CD4-positive, alpha-beta T cell treated with Interferon gamma for 1 hour (primary cell): ENCODE measurements at places on chromosomes 12 and 14.

- DNase-seq: no peak
These were observed 145.8 kb downstream of the NTF3 start for GRCh38 chr12:5577741-5578140.

- DNase-seq: no peak
These were observed 697 bp upstream of the GRIP1 start for GRCh38 chr12:66679461-66680084.

DNA sequence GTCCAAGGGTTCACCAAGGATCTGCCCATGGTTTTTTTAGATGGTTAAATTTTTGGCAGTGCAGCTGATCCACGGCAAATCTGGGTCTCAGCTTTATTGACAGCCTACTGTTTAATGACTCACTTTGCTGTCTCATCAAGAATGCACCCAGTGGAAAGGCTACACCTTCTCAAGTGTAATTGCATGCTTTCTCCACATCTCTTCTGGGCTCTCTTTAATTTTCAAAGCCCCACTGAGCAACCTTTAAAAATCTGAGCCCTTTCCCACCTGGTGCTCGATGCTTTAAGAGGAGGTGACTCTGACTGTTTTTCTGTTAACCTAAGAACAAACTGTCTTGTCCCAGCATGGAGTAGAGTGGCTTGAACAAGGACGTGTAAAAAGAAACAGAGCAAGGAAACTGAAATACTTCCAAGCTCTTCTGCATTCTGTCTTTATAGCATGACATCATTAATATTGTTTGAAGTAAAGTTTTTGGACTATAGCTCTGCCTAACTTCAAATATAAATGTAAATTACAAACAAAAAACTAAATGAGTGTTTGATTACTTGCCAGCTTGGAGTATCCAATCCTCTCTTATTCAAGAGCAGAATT lies 214.2 kb upstream of the KRR1 start:
- DNase-seq: no peak

GRCh38 chr12:19131025-19131444 lies 1.5 kb downstream of the PLEKHA5 start:
- DNase-seq: no peak

DNA sequence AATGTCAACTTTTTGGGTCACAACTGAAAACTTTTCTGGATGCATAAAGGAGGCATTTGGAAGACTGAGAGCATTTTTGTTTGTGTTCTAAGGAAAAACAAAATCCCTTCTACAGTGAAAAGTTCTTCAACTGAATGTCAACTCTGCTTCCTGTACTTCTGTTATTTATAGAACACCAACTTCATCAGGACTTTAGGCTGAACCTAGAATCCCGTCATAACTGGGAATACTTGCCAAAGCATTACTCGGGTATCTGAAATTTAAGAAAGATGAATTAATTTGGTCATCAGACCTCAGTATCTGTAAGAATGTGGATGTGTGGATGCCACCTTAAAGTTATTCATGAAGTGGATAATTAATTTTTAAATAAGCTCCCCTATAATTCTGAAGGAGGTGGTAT lies 73.2 kb downstream of the FERMT2 start:
- DNase-seq: no peak

DNA sequence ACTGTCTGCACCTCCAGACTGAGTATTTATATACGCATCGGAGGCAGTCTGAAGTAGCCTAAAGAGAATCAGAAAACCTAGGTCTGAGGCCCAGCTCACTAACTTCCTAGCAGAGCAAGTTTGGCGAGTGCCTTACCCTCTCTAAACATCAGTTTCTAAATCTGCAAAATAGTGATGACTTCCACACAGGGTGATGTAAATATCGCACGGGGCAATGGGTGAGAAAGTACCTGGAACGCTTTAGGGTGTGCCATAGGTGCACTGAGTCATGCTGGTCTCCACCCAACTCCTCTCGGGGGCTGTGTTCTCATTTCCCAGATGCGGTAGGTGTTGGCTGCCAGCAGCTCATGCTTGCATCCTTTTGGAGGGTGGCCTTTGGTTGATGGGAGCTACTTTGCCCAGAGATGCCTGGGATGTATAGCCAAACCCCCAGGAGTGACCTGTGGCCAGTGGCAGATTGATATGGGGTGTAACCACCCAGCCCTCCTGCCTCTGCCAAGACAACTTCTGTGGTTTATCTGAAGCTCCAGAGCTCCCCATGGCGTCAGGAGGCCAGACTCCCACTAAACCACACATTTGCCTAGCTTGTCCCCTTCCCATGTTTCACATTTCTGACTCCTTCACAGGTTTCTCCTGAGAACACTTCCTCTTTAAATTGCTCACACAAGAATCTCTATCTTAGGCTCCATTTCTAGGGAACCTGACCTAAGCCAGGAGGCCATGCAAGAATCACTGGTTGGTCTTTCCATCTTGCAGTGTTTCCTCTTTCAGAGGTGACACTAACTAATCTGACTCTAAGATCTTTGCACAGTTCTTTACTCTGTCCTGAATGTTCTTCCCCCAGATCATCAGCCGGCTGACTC lies 62.0 kb upstream of the TUNAR start:
- DNase-seq: no peak

GRCh38 chr12:21434699-21435098 lies 2.8 kb upstream of the PYROXD1 start:
- no peak for DNase-seq

DNA sequence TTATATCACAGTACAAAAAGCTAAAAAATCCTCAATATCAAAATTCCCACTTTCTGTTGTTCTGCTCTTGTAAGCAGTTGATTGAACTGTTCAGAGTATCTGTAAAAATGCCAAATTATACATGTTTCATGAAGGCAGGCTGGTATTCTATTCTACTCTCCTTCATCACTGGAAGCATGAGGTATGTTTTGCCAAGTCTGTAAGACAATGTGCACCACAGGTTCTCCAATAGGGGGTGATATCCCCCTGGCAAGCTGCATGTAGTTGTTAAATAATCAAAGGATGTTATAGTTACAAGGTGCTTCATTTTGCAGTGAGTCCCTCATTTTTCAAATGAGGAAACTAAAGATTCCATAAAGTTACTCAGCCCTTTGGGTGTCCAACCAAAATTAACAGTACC lies 15.1 kb upstream of the NEK9 start:
- DNase-seq: peak; percentile 42

DNA sequence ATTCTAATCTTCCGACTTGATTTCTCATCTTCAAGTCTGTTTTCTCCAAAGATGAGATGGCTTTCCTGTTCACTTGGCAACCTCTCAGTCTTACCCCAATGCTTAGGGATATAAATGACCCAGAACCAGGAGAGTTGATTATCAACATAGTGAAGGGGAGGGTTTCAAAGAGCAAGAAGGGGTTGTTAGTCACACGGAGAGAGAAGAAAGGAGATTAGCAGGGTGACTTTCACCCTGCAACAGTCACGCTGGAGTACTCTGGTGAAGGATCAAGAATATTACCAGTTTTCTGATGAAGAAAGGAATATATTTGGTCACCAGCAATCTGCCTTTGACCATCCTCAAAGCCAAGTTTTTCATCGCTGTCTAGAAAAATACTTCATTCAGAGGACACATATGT lies at the start of gene TMEM52B:
Gene TMEM52B, plus strand, starts transcription at position 212 of the 400 bp plus-strand sequence. CDS start 543 bp downstream, outside the sequence.
- no peak for DNase-seq

DNA sequence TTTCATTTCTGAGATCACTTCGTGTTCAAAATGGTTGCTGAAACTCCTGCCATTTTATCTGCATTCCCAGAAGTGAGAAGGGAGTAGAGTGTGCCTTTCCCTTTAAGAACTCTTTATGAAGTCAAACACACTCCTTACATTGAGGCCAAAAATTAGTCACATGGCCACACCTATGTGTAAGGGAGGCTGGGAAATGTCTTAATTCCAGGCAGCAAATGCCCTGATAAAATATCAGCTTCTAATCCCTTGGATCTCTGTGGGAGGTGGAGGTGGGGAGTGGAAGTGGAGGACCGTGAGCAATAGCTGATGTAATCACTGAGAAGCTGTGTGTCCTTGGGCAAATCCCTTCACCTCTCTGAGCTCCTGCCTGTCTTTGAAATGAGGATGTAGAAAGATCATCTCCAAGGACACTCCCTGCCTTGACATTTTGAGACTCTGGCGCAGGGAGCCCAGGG lies 22.7 kb upstream of the ANKRD9 start:
- no peak for DNase-seq

- DNase-seq: no peak
These were observed 402.2 kb upstream of the USP15 start for GRCh38 chr12:61857968-61858367.

DNA sequence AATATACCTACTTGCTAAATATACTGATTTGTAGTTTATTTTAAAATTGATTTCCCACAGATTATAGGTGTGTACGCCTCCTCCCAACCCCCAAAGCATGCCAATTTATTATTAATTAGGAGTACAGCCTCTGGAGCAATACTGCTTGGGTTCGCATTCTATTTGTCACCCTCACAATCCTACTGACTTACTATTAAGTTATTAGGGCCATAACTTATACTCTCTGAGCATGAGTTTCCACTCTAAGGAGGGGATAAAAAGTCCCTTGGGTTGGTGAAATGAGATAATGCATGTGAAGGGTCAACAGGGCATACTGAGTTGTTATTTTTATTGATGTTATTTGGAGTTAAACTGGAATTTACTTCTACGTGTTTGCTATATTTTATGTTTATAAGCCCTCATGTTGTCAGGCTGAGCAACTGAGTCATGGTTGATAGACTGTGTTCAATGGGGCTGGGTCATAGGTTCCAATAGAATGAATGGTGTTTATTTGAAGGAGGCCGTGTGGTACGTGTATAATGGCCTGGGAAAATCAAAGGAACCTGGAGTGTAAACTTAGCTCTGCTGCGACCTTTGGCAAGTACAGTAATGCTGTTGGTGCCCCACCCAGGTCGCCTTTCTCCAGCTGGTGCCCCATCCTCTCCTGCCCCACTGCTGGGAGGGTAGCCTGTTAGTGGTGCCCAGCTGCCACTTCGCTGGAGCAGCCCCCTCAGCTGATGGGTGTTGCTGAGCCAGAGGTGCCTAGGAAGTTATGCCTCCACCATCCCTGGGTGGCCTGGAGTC lies 99.3 kb upstream of the PTPRB start:
- no peak for DNase-seq

DNA sequence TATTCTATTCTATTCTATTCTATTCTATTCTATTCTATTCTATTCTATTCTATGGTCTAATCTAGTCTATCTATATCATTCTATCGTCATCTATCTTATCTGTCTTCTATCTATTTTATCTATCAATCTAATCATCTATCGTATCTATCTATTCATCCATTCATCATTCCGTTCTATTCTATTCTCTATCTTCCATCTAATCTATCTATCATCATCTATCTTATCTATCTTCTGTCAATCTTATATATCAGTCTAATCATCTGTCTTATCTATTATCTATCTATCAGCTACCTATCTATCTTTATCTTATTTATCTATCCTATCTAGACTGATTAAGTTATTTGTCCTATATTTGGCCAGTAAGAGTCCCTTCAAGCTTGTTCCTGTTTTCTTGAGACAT lies 831.5 kb upstream of the TMEM132C start:
- DNase-seq: no peak

DNA sequence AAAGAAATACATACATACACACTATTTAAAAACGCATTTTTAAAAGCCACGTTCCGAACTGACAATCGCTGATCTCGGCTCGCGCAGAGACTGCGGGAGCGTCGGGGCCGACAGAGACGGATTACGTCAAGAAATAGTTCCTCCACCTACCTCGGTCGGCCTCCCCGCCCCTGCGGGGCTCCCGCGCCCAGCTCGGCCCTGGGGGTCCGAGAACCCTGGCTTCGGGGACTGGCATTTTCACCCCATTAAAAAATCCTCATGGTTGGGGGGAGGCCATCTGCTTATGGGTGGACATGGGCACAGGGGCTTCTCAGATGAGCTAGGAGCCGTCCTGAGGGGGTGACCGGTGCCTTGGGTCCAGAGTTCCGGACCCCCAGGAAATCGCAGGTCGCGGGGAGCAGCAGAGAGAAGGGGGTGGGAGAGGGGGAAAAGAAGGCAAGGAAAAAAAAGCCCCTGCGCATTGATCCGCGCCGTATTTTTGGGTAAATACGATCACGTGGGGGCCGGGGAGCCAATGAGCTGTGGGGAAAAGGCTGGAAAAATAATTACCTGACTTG lies 324 bp upstream of the HOXC9 start:
- no peak for DNase-seq

- DNase-seq: no peak
These were observed 53.4 kb downstream of the PRKAB1 start for GRCh38 chr12:119721306-119721705.

- no peak for DNase-seq
These were observed 60.1 kb upstream of the RFX4 start for GRCh38 chr12:106522708-106523107.

DNA sequence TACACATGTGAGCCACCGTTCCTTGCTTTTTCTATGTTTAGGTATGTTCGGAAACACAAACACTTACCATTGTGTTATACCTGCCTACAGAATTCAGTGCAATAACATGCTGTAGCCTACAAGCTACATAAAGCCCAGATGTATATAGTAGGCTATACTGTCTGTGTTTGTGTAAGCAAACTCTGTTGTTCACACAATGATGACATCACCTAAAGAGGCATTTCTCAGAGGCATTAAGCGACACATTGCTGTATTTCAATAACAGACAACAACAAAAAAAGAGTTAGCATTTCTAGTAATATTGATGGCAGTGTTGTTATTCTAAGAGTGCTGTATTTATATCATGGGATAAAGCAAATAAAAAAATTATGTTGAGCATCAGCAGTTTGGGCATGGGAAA lies 70.2 kb downstream of the MED13L start:
- DNase-seq: no peak

DNA sequence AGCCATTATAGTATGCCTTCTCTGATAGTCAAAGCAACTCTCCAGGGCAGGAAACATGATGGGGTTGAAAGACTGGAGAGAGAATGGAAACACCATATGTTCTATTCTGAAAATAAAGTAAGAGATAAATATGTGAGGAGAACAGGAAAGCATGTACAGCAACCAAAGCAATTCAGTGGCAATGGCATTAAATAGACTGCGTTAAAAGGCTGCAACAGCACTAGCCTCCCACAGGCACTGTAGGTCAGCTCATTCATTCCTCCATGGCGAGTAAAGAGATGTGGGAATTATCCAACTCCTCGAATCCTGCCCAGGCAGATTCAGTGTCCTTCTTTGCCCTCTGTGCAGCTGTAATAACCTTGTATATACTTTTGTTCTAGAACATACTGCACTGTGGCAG lies 43.8 kb downstream of the ANO6 start:
- DNase-seq: no peak

DNA sequence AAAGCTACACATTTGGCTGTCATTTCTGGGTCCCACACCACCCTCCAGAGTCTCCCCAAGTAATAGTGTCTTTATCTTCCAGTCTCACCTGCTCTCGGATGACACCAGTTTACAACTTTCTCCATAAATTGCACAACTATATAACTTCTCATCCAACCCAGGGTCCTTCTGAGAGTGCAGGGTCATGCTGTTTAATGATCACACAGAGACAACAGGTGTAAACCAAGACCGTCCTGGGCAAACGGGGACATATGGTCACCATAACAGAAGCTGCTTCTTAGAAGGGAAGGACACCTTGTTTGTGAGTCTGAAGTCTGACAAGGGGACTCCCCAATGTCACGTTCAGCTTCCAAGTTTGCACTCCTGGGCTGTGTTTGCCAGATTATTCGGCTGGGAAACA lies 74.3 kb downstream of the MAP1LC3B2 start:
- no peak for DNase-seq
